ENCODE measurements at places on chromosomes 7 and 10.

DNA sequence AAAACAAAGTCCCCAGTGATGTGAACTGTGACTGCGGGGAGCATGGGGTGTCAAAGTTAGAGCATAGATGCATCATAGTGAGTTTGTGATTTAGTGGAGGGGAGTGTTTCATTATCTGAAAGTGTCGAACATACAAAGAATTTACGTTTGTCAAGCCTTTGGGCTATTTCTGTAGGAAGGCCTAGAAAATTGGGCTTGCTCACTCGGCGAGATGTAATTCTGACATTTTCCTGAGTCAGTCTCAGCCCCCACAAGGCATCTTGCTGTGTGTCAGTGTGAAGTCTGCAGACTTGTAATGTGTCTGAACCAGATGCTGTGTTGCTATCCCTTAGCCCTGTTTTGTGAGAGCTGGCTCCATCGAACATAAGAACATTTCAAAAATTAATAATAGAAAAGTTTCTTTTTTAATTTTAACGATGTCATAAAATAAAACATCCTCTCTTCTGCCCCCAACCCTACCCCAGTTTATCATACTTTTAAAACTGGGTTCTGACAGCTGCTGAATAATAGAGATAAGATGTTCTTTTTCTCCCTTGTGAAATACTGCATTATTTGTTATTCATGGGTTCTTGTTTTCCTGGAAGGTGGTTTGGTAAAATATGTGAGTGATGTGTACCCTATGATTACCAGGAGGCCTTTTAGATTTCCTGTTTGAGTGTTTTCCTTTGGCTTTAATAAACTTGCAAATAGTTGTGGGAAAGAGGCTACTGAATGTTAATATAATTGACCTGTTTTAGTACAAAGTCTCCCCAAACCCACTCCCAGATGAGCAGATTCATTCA, 207.4 kb downstream of the GPR158 start:
- no peak for DNase-seq

GRCh38 chr10:107163076-107163855, 1.2 kb downstream of the SORCS1 start:
- DNase-seq, result no peak

DNA sequence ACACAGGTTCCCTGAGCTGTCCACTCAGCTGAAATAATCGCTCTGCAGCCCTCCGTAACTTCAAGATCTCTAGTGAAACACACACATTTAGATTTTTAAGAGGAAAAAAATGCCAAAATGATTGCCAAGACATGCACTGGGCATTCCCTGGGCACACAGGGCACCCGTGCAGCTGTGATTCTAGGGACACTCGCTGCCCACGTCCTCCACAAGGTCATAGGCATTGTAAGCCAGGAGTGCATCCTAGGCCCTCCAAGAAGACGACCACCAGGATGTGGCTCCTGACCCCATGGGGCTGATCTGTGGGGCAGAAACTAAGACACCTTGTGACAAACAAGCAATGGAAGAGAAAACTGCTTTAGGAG, 563.3 kb downstream of the PTPRN2 start:
- DNase-seq, result no peak

GRCh38 chr10:79927111-79927828, 21.6 kb downstream of the SFTPD start:
- DNase-seq, result no peak

DNA sequence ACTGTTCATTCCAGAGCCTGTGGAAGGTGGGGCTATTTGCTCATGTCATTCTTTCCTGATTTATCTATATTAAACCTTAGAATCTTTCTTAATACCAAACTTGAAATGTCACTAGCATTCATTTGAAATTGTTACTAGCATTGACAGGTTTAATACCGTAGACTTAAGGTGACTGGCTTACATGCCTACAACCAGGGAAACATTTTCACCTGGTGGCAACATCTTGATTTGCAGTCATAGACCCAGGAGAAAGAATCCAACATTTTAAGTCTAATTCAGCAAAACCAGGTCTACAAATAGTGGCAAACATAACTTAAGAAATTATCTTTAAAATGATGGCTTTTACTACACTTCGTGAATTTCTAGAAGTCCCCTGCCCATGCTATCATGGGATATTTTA, 353.7 kb downstream of the HTR7 start:
- no peak for DNase-seq
